ENCODE measurements at places on chromosomes 6 and 20.
A peak's percentile ranks its signal among the peaks of the same experiment; 100 is the strongest.

- no peak for DNase-seq
Observed at GRCh38 chr20:21190869-21191268, 65.0 kb downstream of the KIZ start.

DNA sequence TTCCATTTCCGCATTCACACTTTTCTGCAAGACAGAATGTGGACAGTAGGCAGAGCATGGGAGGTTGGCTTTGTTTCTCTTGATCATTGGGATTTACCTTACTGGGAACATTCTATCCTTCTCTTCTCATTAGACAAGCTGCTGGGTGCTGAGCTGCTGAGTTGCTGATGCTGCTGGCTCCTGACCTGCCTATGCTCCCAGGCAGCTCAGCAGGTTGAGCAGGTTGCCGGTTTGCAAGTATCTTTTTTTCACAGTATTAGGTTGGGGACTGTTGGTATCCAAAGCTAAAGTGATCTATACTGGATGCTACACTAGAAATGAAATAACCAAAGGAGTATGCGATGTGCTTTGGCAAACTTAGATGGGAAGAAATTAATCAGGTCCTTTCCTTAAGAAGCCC lies 23.7 kb upstream of the ADGRF4 start:
- DNase-seq, result no peak

- DNase-seq, result no peak
Observed at GRCh38 chr6:16602035-16602434, 159.2 kb downstream of the ATXN1 start.

- DNase-seq, result peak; percentile 26
Observed at GRCh38 chr6:152338335-152339125, 298.6 kb downstream of the SYNE1 start.

GRCh38 chr6:2807342-2808090 lies 34.1 kb downstream of the SERPINB1 start:
- DNase-seq, result no peak

GRCh38 chr20:59599941-59600340 lies 4.4 kb upstream of the PHACTR3 start:
- no peak for DNase-seq

GRCh38 chr6:133245422-133245903 lies 4.3 kb downstream of the EYA4 start:
- no peak for DNase-seq

- DNase-seq, result no peak
Observed at GRCh38 chr6:2738373-2738979, 12.2 kb downstream of the MYLK4 start.

DNA sequence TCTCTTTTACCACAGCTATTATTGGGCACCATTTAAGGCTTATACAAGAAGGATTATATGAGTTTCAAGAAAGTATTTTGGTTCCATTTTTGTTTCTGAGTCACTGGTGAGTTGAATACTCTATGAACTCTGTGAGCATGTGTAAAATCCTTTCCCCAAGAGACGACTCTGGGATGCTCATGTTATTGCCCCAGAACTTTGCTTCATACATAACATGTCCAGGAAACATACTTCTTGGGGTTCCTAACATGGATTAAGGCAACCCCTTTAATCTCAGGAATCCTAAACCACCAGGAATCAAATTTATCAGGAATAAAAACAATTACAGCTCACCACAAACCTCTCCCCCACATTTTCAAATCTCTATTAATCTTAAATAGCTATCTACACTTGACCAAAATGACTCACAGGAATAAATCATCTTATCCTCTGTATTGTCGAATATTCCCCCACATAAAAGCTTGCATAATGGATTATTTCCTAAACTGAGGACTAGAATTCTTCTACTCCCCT lies 117.5 kb upstream of the COL21A1 start:
- DNase-seq, result no peak

- DNase-seq, result no peak
Observed at GRCh38 chr6:93219447-93219846, 199.9 kb downstream of the EPHA7 start.

DNA sequence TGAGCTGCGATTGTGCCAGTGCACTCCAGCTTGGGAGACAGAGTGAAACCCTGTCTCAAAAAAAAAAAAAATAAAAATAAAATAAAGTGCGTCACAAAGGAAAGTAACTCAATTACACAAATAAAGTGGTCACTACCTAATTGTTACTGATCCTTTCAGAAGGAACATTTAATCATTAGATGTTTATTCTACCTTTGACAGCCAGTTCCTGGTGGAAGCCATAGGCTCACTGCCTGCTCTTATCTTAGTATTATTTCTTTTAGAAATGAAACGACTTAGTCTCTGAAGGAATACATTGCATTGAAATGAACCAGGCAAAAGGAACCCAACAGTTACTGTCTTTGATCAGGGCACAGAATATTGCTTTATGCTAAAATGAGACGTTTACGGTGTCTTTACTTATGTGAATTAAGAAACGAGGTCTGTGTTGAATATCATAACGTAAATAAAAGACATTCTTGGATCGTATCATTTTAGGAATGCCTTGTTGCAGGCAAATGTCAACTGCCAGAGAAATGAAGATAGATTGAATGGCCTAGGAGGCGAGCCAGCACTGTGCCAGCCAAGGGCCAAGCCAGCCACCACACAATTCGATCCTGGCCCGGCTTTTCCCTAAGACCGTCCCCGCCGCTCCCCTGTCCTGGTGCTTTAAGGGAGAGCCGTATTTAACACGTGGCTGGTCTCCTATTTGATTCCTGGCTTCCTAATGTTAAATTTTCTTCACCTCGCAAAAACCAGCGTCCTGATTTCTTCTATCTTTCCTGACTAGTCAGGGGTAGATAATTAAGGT lies 136.7 kb upstream of the GMDS start:
- no peak for DNase-seq

DNA sequence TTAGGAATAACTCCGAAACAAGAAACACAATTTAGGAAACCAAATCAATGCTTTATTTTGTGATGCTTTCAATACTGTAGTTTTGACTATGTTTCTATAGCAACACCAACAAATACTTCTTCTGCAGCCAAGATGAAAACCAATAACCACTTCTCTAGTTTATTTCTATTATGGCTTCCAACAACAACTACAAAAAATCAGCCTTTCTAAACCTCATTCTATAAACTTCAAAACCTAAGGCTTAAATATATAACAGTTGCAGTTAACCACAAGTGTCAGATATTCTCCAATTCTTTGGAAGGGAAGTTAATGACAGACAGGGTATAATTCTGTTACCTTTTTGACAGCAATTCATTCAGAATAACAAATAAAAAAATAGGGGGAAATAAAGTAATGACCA lies 80.9 kb downstream of the EPB41L2 start:
- DNase-seq, result no peak

- DNase-seq, result no peak
Observed at GRCh38 chr6:125193208-125193607, 39.6 kb downstream of the TPD52L1 start.

DNA sequence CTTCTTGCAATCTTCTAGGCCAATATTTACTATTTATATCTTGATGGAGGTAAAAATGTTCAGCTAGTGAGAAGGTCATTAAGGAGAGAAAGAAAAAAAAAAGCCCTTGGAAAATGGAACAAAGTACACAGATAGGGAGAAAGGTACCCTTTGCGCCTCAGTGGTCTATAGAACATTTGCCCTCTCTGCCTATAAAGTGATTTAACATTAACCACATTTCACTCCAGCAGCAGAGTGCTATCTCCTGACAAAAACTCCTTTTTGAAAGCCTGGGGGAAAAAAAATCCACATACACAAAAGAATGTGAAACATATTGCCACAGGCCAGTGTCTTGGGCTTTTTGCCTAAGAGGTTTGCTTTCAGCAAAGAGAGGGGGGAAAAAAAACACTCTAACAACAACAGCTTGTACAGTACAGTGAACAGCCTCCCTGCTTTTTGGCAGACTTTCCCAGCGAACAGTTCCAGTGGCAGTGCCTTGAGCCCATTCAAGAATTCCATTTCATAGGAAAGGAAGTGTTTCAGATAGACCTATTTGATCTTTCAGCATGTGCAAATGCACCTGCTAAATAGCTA lies 695 bp downstream of the ARHGAP18 start:
- DNase-seq, result no peak

DNA sequence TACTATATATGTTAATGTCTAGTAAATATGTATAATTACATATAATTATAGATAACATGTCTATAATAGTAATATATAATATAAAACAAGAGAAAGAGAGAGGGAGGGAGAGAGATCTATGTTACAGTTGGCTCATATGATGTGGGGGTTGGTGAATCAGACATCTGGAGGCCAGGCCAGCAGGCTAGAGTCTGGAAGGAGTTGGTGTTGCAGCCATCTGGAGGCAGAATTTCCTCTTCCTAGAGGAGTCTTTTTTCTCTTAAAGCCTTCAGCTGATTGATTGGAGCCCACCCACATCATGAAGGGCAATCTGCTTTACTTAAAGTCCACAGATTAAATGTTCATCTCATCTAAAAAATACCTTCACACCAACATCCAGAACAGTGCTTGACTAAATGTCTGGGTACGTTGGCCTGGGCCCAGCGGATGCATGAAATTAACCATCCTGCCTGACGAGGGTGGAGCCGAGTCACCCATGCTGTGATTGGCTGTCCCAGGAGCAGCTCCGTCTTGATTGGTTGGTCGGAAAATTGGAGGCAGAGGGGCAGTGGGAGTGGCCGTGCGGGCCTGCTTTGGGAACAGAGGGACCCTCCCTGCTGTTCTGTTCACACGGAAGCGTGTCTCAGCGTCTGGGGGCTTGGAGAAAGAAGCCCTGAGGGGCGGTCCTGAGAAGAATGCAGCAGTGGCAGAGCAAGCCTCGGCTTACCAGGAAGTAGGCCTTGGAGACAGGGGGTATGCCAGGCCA lies 392.4 kb downstream of the QKI start:
- DNase-seq, result no peak

GRCh38 chr20:57753332-57754164 lies 43.7 kb upstream of the PMEPA1 start:
- no peak for DNase-seq

GRCh38 chr20:63822276-63822696 lies 8.8 kb downstream of the ZBTB46 start:
- no peak for DNase-seq

DNA sequence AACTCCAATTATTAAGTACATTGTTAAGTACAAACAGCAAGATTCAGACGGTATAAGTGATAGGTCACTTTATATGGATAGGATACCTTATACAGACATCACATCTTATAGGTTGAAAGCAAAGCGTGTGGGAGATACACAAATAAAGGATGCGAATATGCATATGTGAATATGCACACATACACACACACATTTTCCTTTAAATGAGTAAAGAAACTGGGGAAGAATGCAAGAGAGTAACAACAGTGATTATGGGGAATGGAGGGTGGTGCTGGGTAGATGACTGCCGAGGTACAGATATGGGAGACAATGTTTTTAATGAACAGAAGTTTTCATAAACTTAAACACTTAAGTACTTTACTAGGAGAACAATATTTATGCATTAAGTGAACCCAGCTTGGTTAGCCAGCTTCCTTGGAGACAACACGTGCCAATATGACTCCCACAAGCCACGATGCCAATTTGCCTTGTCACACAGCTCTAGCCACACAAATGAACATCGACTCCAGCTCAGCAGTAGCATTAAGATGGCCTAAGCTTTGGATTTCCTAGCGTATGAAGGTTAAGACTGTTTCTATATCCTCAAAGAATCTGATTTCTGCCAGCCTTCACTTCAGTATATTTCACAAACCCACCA lies 96.6 kb downstream of the EPB41L2 start:
- no peak for DNase-seq

DNA sequence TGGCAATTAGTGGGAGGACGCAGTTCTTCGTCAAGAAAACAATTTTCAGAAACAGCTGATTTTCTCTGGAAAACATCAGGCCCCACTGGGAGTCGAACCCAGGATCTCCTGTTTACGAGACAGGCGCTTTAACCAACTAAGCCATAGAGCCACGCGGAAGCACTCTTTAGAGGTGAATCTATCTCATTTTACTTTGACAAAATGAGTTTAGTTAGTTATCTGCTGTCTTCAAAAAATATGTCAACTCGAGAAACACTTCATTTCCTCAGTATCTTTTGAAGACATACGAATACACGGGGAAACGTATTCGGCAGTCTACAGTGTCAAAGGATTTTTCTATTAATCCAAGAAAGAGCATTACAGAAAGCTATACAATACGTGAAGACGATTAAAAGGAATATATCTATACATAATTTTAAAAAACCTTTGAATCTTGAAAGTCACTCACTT lies 26.7 kb downstream of the GPX6 start:
- DNase-seq, result no peak

GRCh38 chr6:70073637-70074036 lies 207.3 kb downstream of the COL19A1 start:
- DNase-seq, result no peak

DNA sequence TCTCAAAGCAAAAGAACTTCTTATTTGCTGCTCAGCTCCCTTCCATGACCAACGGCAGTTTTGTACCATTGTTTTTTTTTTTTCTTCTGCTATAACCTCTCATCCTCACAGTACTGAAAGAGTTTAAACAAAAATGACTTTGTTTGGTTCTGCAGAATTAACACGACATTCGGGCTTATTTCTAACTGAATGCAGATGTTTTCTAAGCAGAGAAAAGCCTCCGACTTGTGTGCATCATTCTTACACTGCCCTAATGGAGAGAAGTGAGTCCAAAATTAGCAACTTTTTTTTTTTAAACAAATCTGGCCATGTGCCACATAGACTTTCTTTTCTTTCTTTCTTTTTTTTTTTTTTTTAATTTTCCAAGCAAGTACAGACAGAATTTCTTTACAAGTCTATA lies 382.7 kb downstream of the HDGFL1 start:
- DNase-seq, result no peak

- no peak for DNase-seq
Observed at GRCh38 chr6:6619021-6619794, 30.7 kb downstream of the LY86 start.

DNA sequence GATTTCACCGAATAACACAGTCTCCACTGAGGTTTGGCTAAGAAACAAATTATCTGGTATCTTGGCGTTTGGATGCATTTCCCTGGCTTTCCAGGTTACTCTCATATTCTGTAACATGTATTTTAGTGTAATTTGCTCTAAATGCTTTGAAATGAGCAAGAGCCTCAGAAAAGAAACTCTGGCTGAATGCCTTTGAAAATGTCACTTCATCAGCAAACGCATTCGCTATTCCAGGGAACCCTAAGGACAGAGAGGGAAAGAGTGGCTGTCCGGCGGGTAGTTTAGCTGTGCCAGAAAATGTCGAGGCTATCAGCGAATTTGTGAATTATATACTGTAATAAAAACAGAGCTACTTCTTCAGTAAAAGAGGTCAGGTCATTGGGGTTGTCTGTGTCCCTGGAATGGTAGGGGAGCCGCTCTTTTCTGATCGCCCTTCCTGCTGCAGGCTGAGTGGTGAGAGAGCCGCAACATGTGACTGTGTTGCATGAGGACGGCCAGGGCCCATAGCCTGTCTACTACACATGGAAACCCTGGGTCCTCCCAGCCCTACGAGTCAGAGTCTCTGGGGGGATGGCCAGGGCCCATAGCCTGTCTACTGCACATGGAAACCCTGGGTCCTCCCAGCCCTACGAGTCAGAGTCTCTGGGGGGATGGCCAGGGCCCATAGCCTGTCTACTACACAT lies 57.3 kb downstream of the SMOC2 start:
- no peak for DNase-seq
